ENCODE measurements at places on chromosomes 12 and 14. TPM values are rescaled to one million over a fixed set of nuclear protein-coding genes. Genes with fewer than 3 reads are reported as not detected.

- no peak overlapping the region for H3K27ac ChIP-seq
- no peak overlapping the region for H3K4me3 ChIP-seq
- H3K27me3 ChIP-seq: no peaks in the 10 kb centered on the region
- peaks cover 7% of the 10 kb centered on the region for H3K4me1 ChIP-seq
- DNase-seq: peak; percentile 31
Measured at GRCh38 chr12:64665514-64665913, 55.2 kb downstream of the RASSF3 start.

The RBMS2 gene
- 12.9 TPM for total RNA-seq

- H3K36me3 ChIP-seq: no peaks in the 10 kb centered on the region
- H3K27ac ChIP-seq: no peak overlapping the region
- H3K27me3 ChIP-seq: peaks cover 100% of the 10 kb centered on the region
Measured at GRCh38 chr14:73785336-73785833, 66.2 kb upstream of the PTGR2 start.

The HOXC4 gene
- not detected for total RNA-seq

The VRTN gene
- 18.6 TPM for total RNA-seq

The PTCSC3 gene
- total RNA-seq: not detected

DNA sequence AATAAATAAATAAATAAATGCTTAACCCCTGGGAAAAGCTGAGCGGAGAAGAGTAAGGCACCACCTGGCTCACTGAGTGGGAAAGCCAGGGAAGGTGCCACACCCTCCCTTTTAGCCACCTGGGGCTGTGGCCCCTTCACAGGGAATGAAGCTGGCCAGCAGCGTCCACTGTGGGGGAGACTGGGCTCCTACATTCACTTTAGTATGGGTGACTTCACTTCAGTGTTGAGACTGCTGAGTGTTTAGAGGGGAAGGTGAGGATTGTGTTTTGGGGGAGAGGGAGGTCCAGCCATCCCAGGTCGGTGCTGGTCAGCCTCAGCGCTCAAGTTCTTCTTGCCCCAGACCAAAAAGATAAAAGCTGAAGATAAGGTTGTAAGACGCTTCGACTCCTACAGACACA, 1.6 kb downstream of the NAB2 start:
- H3K36me3 ChIP-seq: no peaks in the 10 kb centered on the region
- H3K27me3 ChIP-seq: no peaks in the 10 kb centered on the region
- H3K4me3 ChIP-seq: peak overlapping the region; percentile 63
- H3K4me1 ChIP-seq: peaks cover 28% of the 10 kb centered on the region

- no peak overlapping the region for H3K27ac ChIP-seq
- no peaks in the 10 kb centered on the region for H3K36me3 ChIP-seq
- no peak for DNase-seq
- H3K4me3 ChIP-seq: no peak overlapping the region
- H3K4me1 ChIP-seq: peaks cover 3% of the 10 kb centered on the region
- H3K27me3 ChIP-seq: peaks cover 36% of the 10 kb centered on the region
Measured at GRCh38 chr12:114740448-114740847, 56.5 kb upstream of the TBX3 start.

The SMARCC2 gene
- 103 TPM for total RNA-seq

DNA sequence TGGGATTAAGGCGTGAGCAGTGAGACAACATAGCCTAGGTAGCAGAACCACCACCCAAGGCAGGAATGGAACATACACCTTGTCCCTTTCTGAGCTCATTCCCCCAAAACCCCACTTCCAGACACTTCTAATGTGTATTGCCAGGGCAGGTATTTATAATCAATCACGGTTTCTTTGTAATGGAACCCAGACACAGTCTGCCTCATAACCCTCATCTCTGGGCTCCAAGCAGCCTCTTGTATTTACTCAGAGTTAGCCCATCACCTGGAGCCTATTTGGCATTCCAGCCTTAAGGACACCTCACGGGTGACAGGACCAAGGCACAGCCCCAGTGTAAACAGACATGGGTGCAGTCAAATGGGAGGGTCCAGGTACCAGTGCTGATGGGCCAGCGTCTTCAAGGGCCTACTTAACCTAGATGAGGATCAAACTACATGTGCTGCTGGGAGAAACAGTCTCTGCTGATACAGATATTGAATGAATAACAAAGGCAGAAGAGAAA, 2.5 kb upstream of the HIGD1C start:
- H3K27ac ChIP-seq: no peak overlapping the region
- H3K4me1 ChIP-seq: no peaks in the 10 kb centered on the region
- no peaks in the 10 kb centered on the region for H3K27me3 ChIP-seq
- no peak for DNase-seq
- no peak overlapping the region for H3K4me3 ChIP-seq

- no peaks in the 10 kb centered on the region for H3K27me3 ChIP-seq
- H3K36me3 ChIP-seq: no peaks in the 10 kb centered on the region
- H3K4me3 ChIP-seq: no peak overlapping the region
Measured at GRCh38 chr12:69024413-69024812, 91.4 kb upstream of the CPM start.

DNA sequence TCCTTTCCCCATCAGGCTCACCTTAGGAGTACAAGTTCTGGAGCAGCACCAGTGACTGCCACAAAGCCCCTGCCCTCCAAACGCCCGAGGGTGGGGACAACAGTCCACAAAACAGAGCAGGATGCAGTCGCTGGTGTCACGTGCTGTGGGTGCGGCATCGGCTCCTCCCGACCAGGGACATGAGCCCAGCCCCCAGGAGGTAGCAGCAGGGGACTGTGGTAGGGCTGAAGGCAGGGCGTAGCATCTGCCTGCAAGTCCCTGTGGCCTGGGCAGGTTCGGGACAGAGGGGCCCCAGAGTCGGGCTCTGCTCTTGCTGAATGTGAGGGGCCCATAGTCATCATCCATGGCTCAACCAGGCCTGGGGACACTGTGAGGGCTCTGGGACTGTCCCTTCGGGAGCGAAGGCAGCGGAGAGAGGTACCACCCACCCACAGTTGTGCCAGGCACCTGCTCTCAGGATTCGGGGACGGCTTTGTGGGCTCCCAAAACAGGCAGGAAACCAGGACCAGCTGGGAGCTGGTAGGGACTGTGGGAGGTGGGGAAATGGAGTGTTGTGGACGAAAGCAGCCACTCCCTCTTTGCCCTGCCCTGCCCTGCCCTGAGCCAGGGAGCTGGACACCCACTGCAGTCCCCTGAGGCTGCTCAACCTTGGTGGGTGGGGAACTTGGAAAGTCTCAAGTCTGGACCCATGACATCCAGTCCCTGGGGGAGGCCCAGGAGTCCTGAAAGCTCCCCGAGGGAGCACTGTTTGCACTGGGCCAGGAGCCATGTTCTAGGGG, 30.7 kb downstream of the FBRSL1 start:
- no peaks in the 10 kb centered on the region for H3K27me3 ChIP-seq
- H3K4me3 ChIP-seq: no peak overlapping the region
- H3K4me1 ChIP-seq: peaks cover under 1% of the 10 kb centered on the region
- no peaks in the 10 kb centered on the region for H3K36me3 ChIP-seq
- H3K27ac ChIP-seq: no peak overlapping the region
- no peak for DNase-seq

The KRT3 gene
- not detected for total RNA-seq

The TPPP2 gene
- total RNA-seq: not detected

DNA sequence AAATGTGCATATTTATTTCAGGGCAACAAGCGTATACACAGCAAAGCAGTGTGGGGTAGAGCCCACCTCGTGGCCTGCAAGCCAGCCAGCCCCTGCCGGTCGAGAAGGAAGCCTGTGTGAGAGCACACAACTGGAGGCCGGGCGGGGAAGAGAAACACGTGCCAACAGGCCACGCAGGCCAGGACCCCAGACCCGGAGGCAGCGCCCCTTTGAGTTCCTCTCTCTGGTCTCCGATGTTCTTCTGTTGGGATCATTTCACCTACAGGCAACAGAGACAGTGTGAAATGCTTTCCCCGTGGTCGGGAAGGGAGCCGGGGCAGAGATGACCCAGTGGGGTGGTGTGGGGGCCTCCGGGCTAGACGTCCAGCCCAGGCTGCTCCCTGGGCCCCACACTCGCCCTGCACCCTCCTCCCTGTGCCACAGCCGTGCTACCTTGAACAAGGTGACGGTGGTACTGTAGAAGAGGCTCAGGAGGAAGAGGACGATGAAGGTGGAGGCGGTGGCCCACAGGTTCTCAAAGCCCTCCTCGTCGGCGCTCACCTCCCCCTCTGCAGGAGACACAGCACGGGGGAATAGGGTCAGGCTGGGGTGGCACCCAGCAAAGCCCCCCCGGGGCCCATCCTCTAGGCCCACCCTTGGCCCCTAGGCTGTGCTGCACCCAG, 325.5 kb downstream of the TMEM121 start:
- no peaks in the 10 kb centered on the region for H3K27me3 ChIP-seq
- no peak overlapping the region for H3K27ac ChIP-seq
- H3K4me1 ChIP-seq: no peaks in the 10 kb centered on the region
- no peak for DNase-seq

GRCh38 chr12:87687362-87687761, 341.8 kb downstream of the C12orf50 start:
- no peak for DNase-seq
- H3K4me1 ChIP-seq: no peaks in the 10 kb centered on the region
- H3K36me3 ChIP-seq: no peaks in the 10 kb centered on the region
- no peak overlapping the region for H3K4me3 ChIP-seq
- no peak overlapping the region for H3K27ac ChIP-seq
